ENCODE measurements at places on chromosomes 13 and 19. TPM values are rescaled to one million over a fixed set of nuclear protein-coding genes. Genes with fewer than 3 reads are reported as not detected.
A peak's percentile ranks its signal among the peaks of the same experiment; 100 is the strongest.

Gene KIR2DL4
- total RNA-seq: not detected

Gene CYP4F8
- total RNA-seq: not detected

Gene TGFB1
- total RNA-seq: 12.2 TPM

Gene UNC13A
- 0.21 TPM for total RNA-seq

Gene CRX
- total RNA-seq: not detected

Gene FREM2
- 25.3 TPM for total RNA-seq

Gene PNKP
- 23.1 TPM for total RNA-seq

Gene ATCAY
- total RNA-seq: 0.10 TPM

Gene ATP4B
- total RNA-seq: not detected

GRCh38 chr13:51981355-51981754, 29.9 kb downstream of the ATP7B start:
- no peak for DNase-seq

- peak; percentile 19 for DNase-seq
Measured at GRCh38 chr13:91058066-91058465, 289.4 kb upstream of the MIR17HG start.

DNA sequence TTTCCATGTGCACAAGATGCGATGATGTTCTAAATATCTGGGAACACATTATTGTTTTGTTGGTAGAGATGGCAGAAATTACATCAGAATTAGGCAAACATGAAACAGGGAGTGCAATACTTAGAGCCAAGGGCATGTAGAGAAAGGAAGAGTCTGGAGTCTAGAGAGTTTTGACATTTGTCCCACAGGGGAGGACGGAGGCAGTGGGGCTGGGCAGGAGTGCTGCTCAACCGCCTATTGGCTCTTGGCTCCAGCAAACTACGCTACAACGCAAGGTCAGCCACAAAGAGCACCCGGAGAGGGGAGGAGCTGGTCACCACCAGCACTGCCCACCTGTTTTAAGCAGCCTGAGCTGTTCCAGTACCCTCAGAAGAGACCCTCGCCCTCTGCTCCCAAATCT, 108.3 kb downstream of the ABCC4 start:
- DNase-seq: no peak

DNA sequence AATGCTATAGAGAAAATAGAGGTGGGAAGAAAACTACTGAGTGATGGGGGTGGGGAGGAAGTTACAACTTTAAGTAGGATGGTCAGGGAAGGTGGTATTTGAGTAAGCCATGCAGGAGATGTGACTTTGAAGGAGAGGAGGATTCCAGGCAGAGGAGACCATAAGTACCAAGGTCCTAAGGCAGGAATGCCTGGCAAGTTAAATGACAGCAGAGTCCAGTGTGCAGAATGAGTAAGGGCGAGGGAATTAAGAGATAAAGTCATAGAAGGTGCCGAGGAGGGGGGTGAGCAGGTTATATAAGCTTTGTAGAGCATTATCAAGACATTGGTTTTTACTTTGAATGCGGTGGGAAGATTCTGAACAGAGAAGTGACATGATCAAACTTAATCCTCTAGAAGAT, 43.2 kb upstream of the WDFY2 start:
- DNase-seq: no peak

DNA sequence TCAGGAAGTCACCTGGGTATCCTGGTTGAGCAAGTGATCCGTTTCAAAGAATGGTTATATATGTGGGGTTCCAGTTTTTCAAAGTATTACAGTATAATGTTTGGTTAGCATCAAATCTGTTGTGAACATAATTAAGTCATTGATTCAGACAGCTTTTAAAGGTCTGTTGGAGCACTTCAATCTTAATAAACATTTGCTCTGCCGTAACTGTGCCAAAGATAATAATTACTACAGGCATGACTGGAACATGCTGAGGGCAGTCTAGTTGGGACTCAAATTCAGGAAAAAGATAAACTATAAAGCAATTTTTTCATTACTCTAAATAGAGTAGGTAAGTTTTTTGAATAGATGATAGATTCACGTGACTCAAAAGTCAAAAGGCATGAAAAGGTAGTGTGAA, 23.3 kb downstream of the HNRNPM start:
- no peak for DNase-seq

GRCh38 chr13:99381766-99382165, 74.6 kb upstream of the GPR183 start:
- no peak for DNase-seq

DNA sequence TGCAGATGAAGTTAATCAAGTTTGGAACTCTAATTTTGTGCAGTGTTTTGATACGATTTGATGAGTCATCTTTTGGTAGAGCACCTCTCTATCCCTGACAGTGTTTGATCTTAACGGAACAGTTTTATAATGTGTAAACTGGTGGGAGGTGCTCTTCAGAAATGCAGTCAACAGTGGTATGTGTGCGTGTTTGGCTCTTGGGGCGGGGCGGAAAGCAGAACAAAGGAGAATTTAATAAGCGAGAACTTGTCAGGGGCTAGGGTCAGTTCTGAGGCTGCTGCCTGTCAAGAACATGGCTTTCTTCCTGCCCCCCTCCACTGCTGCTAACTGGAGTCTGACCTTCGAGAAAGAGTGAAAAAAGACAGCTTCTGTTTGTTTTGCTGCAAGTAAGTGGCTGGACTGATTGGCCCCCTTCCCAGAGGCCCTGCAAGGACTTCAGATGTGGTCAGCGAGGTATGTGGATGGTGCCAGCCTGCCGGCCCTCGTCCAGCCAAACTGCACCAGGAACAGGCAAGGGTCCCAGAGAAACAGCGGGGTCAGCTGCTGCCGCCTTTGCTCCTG, 40.8 kb downstream of the BBC3 start:
- peak; percentile 63 for DNase-seq

DNA sequence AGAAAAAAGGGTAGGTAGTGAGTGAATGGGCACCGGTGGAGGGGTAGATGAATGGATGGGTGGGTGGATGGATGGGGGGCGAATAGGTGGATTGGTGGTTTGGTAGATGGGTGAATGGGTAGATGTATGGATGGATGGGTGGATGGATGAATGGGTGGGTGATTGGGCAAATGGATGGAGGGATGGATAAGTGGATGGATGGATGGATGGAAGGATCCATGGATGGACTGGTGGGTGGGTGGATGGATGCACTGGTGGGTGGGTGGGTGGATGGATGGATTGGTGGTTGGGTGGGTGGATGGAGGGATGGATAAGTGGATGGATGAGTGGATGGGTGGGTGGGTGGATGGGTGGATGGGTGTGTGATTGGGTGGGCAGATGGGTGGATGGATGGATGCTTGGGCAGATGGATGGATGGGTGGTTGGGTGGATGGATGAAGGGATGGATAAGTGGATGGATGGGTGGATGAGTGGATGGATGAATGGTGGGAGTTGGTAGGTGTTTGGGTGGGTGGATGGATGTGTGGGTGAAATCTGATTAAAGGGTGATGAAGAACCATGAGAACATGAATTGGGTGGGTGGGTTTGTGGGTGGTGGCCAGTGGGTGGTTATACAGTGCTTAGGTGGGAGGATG, 2.3 kb downstream of the ANKRD24 start:
- no peak for DNase-seq

- no peak for DNase-seq
Measured at GRCh38 chr13:113468472-113469201, 15.3 kb upstream of the ADPRHL1 start.

DNA sequence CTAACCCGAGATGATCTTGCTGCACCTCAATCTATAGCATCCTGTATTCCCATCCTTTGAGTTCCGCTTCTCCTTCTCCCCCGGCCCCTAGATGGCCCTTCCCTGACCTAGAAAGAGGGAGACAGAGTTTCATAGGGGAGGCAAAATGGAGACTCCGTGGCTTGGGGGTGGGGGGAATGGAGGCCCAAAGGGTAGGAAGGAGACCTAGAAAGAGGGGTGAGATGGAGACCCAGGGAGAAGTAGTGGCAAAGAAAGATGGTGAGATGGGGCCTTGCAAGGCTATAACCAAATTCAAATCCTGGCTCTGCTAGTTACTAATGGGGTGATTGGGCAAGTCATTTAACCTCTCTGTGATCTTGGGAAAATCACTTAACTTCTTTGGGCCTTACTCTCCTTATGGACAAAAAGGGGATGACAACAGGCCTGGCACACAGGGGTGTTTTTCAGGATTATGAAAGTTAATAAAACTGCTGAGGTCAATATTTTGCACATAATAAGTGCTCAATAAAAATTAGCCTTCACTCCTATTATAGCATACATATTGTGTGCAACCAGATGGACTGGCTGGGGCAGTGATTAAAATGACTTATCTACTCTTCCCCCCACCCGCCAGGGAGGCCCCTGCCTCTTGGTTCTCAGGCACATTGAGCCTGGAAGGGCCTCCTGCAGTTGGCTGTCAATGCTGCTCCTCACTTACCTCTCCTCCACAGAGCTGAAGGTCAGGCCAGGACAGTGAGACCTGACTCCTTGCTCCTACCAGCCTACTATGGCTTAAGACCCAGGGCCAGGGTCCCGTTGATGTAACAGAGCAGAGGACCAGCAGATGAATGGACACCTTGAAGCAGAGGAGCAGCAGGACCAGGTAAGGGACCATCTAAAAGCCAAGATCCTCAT, 633 bp downstream of the SPHK2 start:
- DNase-seq: no peak

DNA sequence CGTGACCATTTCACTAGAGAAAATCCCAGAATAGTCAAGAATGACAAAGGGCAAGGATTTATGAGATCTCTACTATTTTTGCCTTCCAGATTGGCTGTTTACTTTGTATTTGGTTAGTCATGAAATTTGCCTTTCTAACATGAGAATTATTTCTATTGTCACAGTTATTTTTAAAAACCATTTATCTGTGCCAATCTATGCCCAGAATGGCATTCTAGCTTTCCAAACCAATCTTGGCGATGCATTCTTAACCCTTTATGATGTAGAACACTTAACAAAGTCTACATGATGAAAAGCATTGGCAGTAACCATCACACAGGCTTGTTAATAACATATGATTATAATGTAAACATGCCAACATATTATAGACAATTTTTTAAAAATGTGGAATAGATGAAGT, 65.2 kb downstream of the SCEL start:
- DNase-seq: no peak

DNA sequence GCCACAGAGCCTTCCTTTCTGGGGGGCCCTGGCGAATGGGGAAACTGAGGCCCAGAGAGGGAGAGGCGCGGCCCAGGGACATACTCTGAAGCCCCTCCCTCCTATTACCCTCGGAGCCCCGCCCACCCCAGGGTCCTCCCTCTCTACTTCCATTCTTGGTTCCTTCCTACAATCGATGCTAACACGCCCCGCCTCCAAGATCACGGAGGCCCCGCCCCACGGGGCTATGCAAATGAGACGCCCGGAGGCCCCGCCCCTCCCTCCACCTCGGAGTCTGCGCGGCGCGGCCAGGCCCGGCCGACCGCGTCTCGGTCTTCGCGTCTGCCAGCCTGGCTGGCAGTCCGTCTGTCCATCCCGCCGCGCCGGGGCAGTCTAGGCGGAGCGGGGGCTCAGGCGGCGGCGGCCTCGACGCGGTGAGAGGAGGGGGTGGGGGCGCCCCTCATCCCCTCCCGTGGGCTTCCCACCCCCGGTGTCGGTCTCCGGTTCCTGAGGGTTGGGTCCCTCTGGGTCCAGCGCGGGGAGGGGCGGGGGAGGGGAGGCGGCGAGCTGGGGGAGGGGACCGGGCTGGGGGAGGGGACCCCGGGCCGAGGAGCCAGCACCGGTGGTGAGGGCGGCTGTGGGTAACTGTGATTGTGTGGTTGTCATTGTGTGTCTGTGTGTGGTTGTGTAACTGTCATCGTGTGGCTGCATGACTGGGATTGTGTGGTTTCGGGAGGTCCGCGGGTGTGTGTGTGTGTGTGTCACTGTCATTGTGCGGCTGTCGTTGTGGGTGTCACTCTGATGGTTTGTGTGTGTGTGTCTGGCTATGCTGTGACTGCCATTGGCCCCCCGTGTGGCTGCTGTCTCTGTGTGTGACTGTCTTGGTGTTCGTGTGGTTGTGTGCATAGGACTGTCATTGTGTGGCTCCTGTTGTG, at the start of gene PLPPR2:
PLPPR2 (plus strand) TSS at position 273 of the 914 bp plus-strand sequence. CDS start 2,242 bp downstream, outside the sequence.
- DNase-seq: peak; percentile 91

GRCh38 chr13:46666727-46667456, 113.9 kb downstream of the LRCH1 start:
- no peak for DNase-seq

DNA sequence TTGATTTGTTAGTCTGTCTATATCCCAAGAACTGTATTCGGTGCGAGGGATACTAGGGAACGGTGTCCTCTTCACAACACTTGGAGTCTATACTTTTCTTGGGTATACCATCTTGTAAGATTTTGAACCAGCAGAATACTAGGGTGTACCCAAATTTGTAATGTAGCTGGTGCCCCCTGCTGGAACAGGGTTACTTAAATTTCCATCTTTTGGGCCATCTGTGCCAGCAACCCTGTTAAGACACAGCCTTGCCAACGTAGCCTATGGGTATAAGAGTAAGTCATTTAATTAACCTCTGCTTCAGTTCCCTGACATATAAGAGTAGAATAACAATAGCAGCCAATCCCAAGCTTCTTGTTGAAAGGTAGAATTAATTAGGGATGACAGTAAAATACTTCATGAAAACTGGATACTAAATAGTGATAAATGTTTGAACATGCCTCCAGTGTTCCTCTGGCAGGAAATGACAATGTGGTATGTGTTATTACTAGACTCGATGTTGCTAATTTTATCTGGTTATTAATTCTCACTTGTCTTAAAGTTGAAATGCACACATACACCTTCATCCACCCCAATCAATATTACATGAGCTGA, 607.6 kb downstream of the FGF9 start:
- peak; percentile 69 for DNase-seq

DNA sequence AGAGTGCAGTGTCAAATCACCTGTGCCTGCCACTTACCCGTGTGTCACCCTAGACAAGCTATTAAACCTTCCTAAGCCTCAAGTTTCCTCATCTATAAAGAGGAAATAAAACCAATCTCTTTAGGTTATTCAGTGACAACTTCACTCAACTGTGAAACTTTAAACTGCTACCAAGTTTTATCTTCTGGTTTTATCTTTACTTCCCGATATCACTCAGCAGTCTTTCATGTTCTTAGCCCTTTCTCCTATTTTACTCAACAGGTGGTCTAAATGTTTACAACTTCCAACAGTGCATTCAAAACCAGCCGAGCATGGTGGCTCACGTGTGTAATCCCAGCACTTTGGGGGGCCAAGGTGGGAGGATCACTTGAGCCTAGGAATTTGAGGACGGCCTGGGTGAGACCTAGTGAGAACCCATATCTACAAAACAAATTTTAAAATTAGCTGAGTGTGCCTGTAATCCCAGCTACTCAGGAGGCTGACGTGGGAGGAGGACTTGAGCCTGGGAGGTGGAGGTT, 59.6 kb downstream of the GPALPP1 start:
- no peak for DNase-seq

- no peak for DNase-seq
Measured at GRCh38 chr13:94218537-94218936, 260.9 kb downstream of the DCT start.

GRCh38 chr13:28055357-28055756, 45.0 kb downstream of the FLT3 start:
- DNase-seq: no peak

DNA sequence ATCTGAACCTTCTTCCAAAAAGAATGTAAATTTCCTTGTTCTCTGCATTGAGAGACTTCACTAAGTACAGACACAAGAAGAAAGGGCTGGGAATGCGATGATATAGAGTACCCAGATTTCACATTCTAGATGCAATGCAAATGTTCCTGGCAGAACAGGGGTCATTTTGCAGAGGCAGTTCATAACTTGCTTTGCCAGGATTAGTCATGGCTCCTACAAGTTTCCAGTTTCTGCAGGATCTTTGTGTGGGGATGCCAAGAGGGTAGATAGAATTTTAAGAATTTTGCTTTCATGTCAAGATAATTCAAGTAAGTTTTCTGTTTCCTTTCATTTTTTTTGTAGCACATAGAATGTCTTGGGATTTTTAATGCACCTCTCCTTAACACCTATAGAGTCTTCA, 181.2 kb downstream of the FGF9 start:
- no peak for DNase-seq
